ENCODE measurements at places on chromosomes 7 and 10.

- no peak for DNase-seq
These were observed 25.0 kb upstream of the CNNM1 start for GRCh38 chr10:99303899-99304861.

DNA sequence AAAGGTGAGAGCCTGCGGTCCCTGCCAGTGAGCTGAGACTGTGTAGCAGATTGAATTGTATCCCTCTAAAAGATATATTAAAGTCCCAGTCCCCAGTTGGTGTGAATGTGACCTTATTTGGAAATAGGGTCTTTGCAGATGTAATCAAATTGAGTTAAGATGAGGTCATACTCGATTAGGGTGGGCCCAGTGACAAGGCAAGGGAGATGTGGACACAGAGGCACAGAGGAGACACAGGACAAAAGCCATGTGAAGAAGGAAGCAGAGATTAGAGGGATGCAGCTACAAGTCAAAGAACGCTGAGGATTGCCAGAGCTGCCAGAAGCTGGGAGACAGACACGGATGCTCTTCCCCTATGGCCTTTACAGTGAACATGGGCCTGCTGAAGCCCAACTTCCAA, 104.3 kb downstream of the CLEC2L start:
- no peak for DNase-seq

GRCh38 chr10:923844-924523, 7.5 kb downstream of the LARP4B start:
- DNase-seq = no peak

DNA sequence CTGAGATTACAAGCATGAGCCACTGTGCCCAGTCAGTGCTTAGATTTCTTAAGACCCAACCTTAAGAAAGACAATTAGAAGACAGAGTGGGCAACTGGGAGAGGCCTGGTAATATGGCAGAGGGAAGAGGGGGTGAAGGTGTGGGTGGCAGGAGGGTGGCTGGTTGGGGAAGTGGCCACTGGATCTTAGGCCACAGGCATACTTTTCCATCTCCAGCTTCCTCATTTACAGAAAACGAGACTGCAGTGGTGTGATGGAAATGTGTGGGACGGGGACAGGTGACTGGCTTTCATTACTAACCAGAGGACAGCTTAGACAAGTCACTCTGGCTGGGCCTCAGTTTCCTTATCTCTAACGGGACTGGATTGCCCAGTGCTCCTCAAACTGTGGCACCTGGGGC, 1.0 kb upstream of the FFAR4 start:
- DNase-seq = no peak

DNA sequence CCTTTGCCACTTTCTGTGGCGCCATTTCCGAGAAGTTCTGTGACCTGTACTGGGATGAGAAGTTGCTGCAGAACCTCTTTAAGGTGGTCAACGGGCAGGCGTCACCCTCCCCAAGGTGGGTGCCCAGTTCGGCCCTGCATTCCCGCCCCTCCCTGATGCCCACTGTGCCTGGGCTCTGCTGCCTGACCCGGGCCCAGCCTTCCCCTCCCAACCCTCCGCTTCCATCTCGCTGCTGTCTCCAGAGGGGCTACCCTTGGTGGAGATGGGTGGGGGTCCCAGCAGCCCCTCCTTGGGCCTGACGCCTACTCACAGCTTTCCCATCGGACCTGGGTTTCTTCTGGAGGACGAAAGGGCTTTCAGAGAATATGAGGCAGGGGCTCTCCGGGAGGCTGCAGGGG, 30.5 kb upstream of the UTF1 start:
- no peak for DNase-seq
